H9 (cell line): ENCODE measurements at places on chromosomes 3 and 15. TPM values are rescaled to one million over a fixed set of nuclear protein-coding genes. Genes with fewer than 3 reads are reported as not detected.

GRCh38 chr15:76056931-76057330 lies 2.9 kb upstream of the TMEM266 start:
- DNase-seq = no peak

- DNase-seq = no peak
These were observed 750 bp downstream of the PODXL2 start for GRCh38 chr3:127629467-127630403.

DNA sequence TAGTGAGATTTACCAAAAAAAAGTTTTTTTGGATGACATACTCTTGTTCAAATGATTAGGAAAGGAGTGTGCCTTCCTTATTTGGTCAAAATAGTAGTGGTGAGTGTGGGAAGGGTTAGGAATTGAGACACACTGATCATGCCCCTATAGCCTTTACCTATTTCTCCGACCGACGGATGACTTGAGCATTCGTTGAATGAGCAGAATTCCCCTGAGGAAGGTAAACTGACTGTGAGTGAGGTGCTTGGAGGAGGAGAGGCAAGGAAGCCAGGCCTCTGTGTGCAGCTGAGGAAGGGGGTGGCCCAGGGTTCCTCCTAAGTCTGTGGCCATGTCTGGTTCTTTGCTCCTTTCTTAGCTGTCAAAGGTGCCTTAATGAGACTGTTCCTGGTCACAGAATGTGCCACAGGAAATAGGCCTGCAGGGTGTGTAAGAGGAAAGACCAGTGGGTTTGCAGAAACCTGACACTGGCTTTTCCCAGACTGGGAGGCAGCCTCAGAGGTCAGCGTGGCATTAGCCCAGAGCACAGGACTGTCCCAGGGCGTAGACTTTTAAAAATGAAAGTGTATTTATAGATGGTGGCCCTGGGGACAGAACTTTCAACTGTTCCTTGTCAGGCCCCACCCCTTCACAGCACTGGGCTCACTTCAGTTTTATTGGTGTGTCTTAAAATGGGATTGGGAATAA lies 307.7 kb upstream of the C2CD4B start:
- DNase-seq = no peak

DNA sequence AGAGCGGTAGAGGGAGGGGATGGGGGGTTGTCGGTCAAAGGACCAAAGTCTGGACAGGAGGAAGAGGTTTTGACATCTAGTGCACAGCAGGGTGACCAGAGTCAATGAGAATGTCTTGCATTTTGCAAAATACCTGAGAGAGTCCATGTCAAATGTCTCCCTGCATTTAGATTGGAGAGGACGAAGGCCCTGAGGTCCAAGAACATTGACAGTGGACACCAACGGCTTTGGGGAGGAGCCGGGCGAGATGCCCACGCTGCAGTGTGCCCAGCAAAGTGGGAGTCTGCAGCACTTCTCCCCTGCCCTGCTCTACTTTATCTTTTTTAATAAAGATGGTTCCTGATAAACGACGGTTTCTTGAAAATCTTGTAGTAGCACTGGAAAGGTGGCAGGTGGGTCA lies 67.4 kb upstream of the TAMM41 start:
- peak; percentile 10 for DNase-seq

GRCh38 chr3:126982471-126983175 lies at the start of gene PLXNA1:
TSS of gene PLXNA1 (plus strand) at chr3:126983115. CDS start at chr3:126988594, 5,479 bp downstream.
- DNase-seq = peak; percentile 86

Gene TRIM42
- not detected in 2 replicates for total RNA-seq

GRCh38 chr3:31472479-31473390 lies 60.0 kb upstream of the STT3B start:
- no peak for DNase-seq

DNA sequence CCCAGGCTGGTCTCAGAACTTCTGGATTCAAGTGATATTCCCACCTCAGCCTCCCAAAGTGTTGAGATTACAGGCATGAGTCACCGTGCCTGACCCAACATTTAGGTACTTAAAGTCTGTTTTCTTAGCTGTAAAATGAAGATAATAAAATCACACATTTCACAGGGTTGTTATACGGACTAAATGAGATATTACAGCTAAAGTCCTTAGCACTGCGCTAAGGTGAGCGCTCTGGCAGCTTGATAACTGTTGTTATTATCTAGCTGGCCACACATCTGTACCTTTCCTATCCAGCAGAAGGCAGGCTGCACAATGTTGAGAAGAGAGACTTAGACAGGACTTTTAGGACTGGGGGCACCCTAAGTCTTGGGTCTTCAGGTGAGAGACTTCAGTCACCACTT lies 2.7 kb upstream of the LIPH start:
- no peak for DNase-seq

DNA sequence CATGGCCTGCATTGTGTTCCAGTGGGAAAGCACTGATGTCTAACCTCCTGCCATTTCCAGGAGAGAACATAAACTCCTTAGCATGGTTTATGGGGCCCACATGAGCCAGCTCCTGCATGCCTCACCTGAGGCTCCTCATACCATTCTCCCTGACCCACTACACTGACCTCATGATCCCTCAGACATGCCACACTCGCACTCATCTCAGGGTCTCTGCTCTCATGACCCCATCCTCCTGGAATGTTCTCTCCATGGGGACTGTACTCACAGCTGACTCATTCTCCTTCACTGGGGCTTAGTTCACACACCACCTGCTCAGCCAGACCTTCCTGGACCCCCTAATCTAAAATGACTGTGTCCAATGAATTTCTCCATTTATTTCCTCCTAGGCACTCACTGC lies 4.0 kb upstream of the LMCD1 start:
- DNase-seq = no peak

- DNase-seq = peak; percentile 47
These were observed 99.1 kb downstream of the SLC49A4 start for GRCh38 chr3:122893754-122894668.

- no peak for DNase-seq
These were observed 17.2 kb upstream of the NMNAT3 start for GRCh38 chr3:139695007-139695406.

- no peak for DNase-seq
These were observed 78.2 kb downstream of the CMSS1 start for GRCh38 chr3:99895703-99896441.

DNA sequence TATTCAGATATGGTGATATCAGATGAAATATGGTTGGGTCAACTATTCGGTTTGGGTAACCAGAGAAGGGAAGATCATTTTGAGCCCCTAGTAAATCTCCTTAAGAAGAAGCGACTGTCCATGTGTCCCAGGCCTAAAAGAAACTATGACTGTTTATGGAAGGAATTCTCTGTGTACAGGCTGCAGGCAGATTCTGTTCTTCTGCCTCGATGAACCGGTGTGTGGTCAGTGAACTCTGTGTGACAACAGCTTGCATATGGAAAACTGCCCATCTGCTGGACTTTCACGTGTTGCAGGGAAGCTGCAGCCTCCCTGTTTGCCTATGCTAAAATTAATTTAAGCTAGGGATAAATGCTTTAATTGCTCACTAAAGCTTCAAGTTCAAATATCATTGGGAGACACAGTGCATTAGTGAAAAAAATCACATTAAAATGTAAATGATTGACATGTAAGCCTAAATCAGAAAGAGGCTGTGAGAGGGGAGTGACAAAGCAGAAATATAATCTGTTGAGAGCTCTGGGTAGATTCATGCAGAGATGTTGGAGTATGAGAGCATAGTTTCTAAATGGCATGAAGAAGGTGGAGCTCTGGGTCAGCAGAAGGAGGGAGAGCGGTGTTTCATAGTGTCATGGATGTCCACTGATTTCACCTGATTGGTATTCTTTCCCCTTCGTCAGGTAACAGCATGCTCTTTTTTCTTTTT lies 65.4 kb upstream of the PFN2 start:
- DNase-seq = no peak

Gene CFAP92
- total RNA-seq = 0.92 and 1.2 TPM in 2 replicates

DNA sequence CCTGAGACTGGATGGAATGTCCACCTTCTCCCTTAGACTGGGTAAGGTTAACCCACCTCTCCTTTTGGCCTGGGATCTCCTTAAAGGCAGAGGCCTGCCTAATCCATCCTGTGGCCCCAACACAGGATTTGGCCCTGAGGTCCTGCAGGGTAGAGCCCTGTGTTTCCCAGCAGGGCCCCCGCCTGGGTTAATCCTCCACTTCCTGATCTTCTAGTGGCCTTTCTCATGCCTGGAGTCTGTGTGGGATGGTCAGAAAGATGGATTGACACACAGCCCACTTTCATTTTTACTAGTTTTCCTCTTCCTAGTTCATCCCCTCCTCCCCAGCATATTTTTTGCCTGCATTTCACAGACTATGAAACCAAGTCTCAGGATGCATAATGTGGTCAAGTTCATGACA lies 48.9 kb upstream of the SLC6A6 start:
- peak; percentile 49 for DNase-seq

DNA sequence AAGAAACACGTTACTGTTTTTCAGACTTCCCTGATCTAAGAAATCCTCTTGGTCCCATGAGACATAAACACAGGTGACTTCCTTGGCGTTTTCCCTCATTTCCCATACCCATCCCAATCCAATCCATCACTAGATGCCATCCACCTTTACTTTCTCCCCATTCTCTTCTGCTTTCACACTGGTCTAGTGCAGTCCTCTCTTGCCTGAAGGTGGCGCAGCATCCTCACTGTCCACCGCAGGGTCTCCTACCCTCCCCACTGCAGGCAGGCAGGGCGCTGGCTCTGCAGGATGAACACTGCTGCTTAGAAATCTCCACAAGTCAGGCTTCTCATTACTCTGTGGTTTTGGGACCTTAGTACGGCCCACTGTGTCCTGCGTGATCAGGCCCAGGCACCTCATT lies 58.2 kb downstream of the RAB7A start:
- DNase-seq = peak; percentile 83

Gene INO80
- total RNA-seq = 25.6 and 29.2 TPM in 2 replicates

- DNase-seq = no peak
These were observed 16.0 kb downstream of the TOMM70 start for GRCh38 chr3:100384733-100385525.

Gene RPL35A
- total RNA-seq = 1,563 and 1,572 TPM in 2 replicates

Gene PPP1R14D
- total RNA-seq = not detected in 2 replicates

Gene CHRD
- 1.8 and 1.9 TPM in 2 replicates for total RNA-seq

- no peak for DNase-seq
These were observed 132.1 kb downstream of the FEZF2 start for GRCh38 chr3:62241279-62241678.

Gene SFMBT1
- 15.3 and 15.4 TPM in 2 replicates for total RNA-seq

GRCh38 chr3:183807881-183808280 lies 17.5 kb downstream of the MAP6D1 start:
- DNase-seq = no peak

DNA sequence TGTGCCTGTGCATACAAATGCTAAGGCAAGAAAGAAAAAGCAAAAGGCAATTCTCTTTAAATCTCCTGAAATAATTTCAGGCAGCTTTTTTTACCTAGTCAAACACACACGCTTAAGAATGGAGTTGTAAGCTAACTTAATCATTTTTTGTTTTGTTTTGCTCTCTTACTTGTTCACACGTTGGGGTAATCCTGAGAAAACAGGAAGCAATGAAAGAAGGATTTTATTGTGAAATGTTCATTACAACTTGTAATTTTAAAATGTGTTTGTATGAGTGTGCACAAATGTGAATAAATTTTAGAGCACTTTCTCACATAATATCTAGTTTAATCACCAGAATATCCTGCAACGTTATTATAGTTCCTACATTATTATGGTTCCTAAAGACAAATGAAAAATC lies 263.8 kb downstream of the LPP start:
- DNase-seq = no peak

- no peak for DNase-seq
These were observed 80.0 kb upstream of the SKOR1 start for GRCh38 chr15:67745073-67746006.

Gene GOLGA8G
- not detected in 2 replicates for total RNA-seq

- DNase-seq = no peak
These were observed 81.7 kb upstream of the POU1F1 start for GRCh38 chr3:87358066-87358465.

Gene SLC6A20
- 0.09 and 0.20 TPM in 2 replicates for total RNA-seq

Gene ZNF774
- total RNA-seq = 1.0 and 2.5 TPM in 2 replicates

DNA sequence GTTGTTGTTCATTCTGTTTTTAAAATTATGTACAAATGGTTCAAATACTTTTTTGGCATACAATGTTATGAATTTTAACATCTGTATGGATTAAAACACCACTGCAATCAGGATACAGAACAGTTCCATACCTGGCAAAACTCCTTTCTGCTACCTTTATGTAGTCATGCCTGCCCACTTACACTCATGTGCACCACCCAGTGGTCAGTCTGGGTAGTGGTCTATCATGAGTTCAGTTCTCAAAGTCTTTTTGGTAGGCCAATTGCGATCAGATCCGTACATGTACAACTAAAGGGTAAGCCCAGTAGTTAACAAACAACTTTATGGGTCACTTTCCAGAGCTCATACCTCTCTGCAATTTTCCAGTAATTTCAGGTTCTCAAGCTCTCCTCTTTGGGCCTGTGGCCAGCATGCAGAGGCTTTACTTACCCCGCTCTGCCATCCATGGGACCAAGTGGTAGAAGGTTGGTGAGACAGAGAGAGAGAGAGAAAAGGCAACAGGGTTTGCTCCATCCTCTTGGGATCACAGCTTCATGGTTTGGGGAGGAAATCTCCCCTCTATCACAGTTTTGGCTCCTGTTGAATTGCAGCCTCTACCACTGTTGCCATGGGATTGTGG lies 63.9 kb upstream of the FAM98B start:
- DNase-seq = peak; percentile 64

- DNase-seq = no peak
These were observed 243.5 kb upstream of the MANF start for GRCh38 chr3:51141573-51141972.

Gene CPN2
- total RNA-seq = not detected in 2 replicates

Gene DPPA2
- total RNA-seq = 3.1 and 3.2 TPM in 2 replicates

DNA sequence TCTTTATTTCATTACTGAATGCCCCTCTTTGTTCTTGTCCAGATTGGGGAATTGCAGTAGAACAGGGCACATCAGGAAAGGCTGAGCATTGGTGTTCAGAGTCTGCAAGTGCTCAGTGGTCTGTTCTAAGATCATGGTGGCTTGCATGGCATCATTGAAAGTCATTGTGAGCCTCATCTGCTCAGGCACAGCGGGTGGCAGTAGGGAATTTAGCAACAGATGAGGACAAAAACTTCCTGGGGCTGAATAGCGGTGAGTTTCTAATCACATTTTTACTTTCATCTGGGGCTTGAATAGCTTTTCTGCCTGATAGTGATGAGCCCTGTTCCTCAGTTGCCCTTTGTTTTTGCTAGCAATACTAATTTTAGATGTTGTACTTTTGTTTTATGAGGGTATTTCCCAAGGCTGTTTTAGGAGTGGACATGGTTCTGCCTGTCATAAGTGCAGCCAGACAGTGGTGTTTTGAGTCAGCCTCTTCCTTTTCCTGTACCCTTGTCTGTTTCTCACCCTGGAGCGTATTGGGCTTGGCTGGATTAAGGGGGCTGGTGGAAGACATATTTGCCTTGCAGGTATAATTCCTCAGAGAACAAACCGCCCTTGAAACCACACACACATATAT lies 127.2 kb upstream of the IL12A start:
- no peak for DNase-seq

Gene KCNH8
- 3.4 and 3.7 TPM in 2 replicates for total RNA-seq

Gene FILIP1L
- total RNA-seq = 0.07 and 0.22 TPM in 2 replicates

GRCh38 chr3:132545471-132545870 lies 51.6 kb upstream of the ACKR4 start:
- DNase-seq = no peak

DNA sequence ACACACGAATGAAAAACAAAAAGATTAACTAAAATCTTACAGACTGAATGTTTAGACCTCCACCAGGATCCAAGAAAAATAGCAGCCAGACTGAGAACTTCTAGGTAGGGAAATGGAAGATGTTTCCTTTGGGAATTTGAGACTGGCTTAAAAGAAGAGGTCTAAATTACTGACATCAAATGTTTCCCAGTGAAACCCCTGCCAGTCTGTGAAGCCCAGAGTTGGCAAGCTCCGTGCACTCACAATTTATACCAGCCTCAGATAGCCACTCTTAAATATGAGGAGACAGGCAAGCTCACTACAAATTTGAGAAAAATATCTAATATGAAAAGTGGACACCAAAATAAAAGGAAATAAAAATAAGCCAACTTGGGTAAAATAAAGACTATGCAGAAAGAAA lies 700.5 kb upstream of the ZNF385D start:
- no peak for DNase-seq
